ENCODE measurements at places on chromosomes 3 and 15. TPM values are rescaled to one million over a fixed set of nuclear protein-coding genes. Genes with fewer than 3 reads are reported as not detected.

Gene CIAO2A
- 67.7 TPM for total RNA-seq

Gene ECE2
- not detected for total RNA-seq

DNA sequence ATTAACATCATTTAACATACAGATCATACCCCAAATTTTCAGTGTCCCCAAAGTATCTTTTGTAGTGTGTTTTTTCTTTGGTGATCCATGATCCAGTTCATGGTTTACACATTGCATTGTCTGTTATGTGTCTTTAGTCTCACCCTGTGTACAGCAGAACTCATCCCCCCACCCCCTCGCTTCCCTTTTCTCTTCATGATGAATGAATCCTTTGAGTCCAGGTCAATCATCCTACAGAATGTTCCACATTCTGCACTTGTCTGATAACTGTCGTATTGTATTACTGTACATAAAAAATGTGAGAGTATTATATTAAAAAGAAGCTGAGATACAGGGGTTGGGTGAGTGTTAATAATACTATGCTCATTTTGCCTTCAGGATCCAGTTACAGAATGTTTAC, 14.6 kb upstream of the NIT2 start:
- no peak for DNase-seq

- no peak for DNase-seq
These were observed 903.6 kb downstream of the VGLL3 start for GRCh38 chr3:86087160-86087871.

DNA sequence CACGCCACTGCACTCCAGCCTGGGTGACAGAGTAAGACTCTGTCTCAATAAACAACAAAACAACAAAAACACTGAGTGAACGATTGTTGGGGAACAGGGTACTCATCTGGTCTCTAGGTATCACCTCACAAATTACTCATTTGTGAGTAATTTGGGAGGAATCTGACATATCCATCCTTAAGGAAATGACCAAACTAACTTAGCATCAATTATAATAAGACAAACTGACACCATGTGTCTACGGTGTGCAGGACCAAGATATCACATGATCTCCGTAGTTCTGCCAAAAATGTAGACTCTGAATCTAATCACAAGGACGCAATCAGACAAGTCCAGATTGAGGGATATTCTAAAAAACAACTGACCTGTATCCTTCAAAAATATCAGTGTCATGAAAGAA, 12.0 kb upstream of the DAPK2 start:
- no peak for DNase-seq

DNA sequence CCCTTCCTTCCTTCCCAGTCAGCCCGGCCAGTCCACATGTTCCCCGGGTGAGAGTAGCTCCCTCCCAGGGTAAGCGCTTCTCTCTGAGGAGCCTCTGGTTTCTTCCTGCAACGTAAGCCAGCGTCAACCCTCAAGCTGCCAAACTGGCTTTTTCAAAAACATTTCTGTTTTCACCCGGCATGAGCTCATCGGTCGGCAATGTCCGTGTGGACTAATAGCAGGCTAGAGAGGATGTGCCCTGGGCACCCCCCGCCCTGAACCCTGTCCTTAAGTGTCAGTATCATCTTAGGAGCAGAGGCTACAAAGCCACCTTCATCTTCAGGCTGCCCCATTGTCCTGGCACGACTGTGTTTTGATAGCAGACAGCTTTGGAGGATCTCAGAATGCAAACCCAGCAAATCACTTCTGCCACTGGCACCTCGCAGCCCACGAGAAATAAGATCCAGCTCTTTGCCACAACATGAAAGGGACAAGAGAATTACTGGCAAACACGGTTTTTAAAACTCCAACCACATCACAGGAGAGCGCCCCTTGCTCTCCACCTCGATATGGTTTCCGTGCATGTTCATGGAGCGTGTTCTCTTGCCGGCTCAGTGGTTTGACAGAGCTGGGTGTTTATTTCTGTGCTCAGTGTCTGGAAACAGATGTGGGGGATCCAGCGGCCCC, 9.9 kb downstream of the ALDH1A3 start:
- DNase-seq: peak; percentile 88

Measured in fibroblast of the aortic adventitia (primary cell).